Bronchial smooth muscle cell (primary cell): ENCODE measurements at places on chromosomes 7 and 10. TPM values are rescaled to one million over a fixed set of nuclear protein-coding genes. Genes with fewer than 3 reads are reported as not detected.

Gene GIMAP4
- total RNA-seq = 0.09 TPM in 1 of 2 replicates, not detected in the other

Gene NUP205
- total RNA-seq = 21.9 and 24.1 TPM in 2 replicates

Gene LLCFC1
- total RNA-seq = not detected in 2 replicates

Gene CHN2
- 0.09 and 0.32 TPM in 2 replicates for total RNA-seq

Gene CTBP2
- total RNA-seq = 62.1 and 81.8 TPM in 2 replicates

Gene MACC1
- total RNA-seq = 0.09 and 0.47 TPM in 2 replicates

Gene LAMTOR4
- 128 and 148 TPM in 2 replicates for total RNA-seq

Gene NSUN6
- 9.0 and 13.5 TPM in 2 replicates for total RNA-seq

Gene CYP2C18
- 0.09 TPM in 1 of 2 replicates, not detected in the other for total RNA-seq

Gene ADCYAP1R1
- not detected in 2 replicates for total RNA-seq

Gene TAS2R5
- 0.43 and 0.79 TPM in 2 replicates for total RNA-seq

Gene CNOT4
- 7.2 and 8.0 TPM in 2 replicates for total RNA-seq

Gene SRGN
- total RNA-seq = 47.3 and 81.2 TPM in 2 replicates

Gene PDAP1
- total RNA-seq = 29.8 and 31.1 TPM in 2 replicates

Gene EPO
- total RNA-seq = not detected in 2 replicates

Gene NPSR1
- not detected in 2 replicates for total RNA-seq

Gene JCAD
- total RNA-seq = 2.0 and 4.3 TPM in 2 replicates

Gene ENTPD1
- under 0.01 and 0.60 TPM in 2 replicates for total RNA-seq

Gene CACNB2
- total RNA-seq = 1.2 and 1.3 TPM in 2 replicates

Gene PCLO
- under 0.01 TPM in 2 replicates for total RNA-seq

Gene TUBB8
- total RNA-seq = not detected in 2 replicates

Gene CPED1
- total RNA-seq = 29.8 and 36.9 TPM in 2 replicates
